Caco-2 (cell line): ENCODE measurements at places on chromosomes 1 and 21. TPM values are rescaled to one million over a fixed set of nuclear protein-coding genes. Genes with fewer than 3 reads are reported as not detected.
A peak's percentile ranks its signal among the peaks of the same experiment; 100 is the strongest.

TIMM17A gene
- total RNA-seq: 63.7 and 64.1 TPM in 2 replicates

- no peaks in the 10 kb centered on the region for H3K27me3 ChIP-seq
- no peaks in the 10 kb centered on the region for H3K4me1 ChIP-seq
- no peaks in the 10 kb centered on the region for H3K36me3 ChIP-seq
- no peak for DNase-seq
- no peak overlapping the region for H3K4me3 ChIP-seq
Measured at GRCh38 chr1:83077411-83077810, 921.5 kb downstream of the TTLL7 start.

- H3K36me3 ChIP-seq: no peaks in the 10 kb centered on the region
- no peak for DNase-seq
- H3K27me3 ChIP-seq: no peaks in the 10 kb centered on the region
- H3K4me3 ChIP-seq: no peak overlapping the region
Measured at GRCh38 chr1:118085365-118085764, 99.7 kb downstream of the SPAG17 start.

TNNT2 gene
- 5.9 and 7.3 TPM in 2 replicates for total RNA-seq

GRCh38 chr1:33424610-33425009 lies 6.3 kb downstream of the PHC2 start:
- no peak overlapping the region for H3K27ac ChIP-seq
- no peak overlapping the region for H3K4me3 ChIP-seq
- DNase-seq: no peak
- no peaks in the 10 kb centered on the region; the same call in 1 of the 2 replicates for H3K4me1 ChIP-seq
- H3K27me3 ChIP-seq: no peaks in the 10 kb centered on the region

DNA sequence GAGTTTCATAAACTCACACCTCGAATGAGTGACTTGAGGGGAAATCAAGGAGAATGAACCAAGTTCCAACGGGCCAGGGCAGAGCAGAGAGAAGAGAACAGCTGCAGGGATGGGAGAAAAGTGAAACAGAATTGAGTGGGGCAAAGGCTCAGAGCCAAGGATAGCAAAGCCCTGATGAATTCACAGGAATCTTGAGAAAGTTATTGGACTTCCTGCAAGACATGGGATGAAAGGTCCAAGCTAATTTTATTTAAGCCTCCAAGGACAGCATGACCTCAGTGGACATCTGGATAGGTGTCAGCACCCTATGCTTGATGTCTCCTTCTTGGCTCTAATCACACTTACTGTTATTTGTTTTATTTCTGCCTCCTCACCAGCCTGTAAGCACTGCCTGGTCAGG lies 43.0 kb upstream of the RAVER2 start:
- H3K4me3 ChIP-seq: no peak overlapping the region
- DNase-seq: no peak
- H3K4me1 ChIP-seq: no peaks in the 10 kb centered on the region
- no peak overlapping the region for H3K27ac ChIP-seq
- no peaks in the 10 kb centered on the region for H3K27me3 ChIP-seq

GRCh38 chr21:28883931-28884330 lies 108.7 kb downstream of the LTN1 start:
- no peak for DNase-seq
- no peaks in the 10 kb centered on the region for H3K36me3 ChIP-seq
- peak overlapping the region; percentile 10; the same call in 1 of the 2 replicates for H3K4me3 ChIP-seq
- H3K4me1 ChIP-seq: 0 out of 2 replicates have a peak, but pooled peaks cover 8% of the 10 kb centered on the region
- no peaks in the 10 kb centered on the region for H3K27me3 ChIP-seq

GBP7 gene
- total RNA-seq: not detected in 2 replicates

- H3K4me1 ChIP-seq: peaks cover 47% of the 10 kb centered on the region
- H3K27ac ChIP-seq: no peak overlapping the region
- no peaks in the 10 kb centered on the region for H3K27me3 ChIP-seq
- no peaks in the 10 kb centered on the region; the same call in 1 of the 2 replicates for H3K36me3 ChIP-seq
Measured at GRCh38 chr21:41600556-41600955, 92.6 kb upstream of the TMPRSS2 start.

DNA sequence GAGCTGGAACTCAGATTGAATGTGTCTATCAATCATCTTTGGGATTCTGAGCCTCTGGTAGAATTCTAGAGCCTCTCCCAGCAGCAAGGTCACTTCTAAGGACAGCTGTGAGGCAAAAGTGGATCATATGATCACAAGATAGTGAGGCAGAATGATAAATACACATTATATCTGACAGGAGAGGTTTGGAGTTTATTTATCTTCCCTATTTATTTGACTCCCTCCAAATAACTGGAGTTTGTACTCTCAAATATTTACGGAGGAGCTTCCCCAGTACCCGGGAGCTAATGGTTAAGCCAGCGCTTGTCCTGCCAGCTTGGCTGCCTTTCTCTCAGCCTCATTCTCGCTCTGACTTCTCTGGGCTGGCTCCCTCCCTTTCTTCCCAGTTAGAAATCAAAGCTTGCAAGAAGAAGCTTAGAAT lies 2.3 kb downstream of the HMGCS2 start:
- peaks cover 60% of the 10 kb centered on the region for H3K4me1 ChIP-seq
- no peaks in the 10 kb centered on the region for H3K27me3 ChIP-seq
- H3K36me3 ChIP-seq: peaks cover 6% of the 10 kb centered on the region
- peak; percentile 65 for DNase-seq
- peak overlapping the region; percentile 37 for H3K4me3 ChIP-seq

GRCh38 chr1:221777431-221778072 lies 35.7 kb upstream of the DUSP10 start:
- no peaks in the 10 kb centered on the region for H3K27me3 ChIP-seq
- DNase-seq: no peak
- H3K36me3 ChIP-seq: no peaks in the 10 kb centered on the region
- no peak overlapping the region for H3K27ac ChIP-seq
- H3K4me1 ChIP-seq: 0 out of 2 replicates have a peak, but pooled peaks cover 8% of the 10 kb centered on the region
- no peak overlapping the region for H3K4me3 ChIP-seq

- no peak for DNase-seq
- H3K27ac ChIP-seq: no peak overlapping the region
- H3K36me3 ChIP-seq: no peaks in the 10 kb centered on the region
- H3K27me3 ChIP-seq: no peaks in the 10 kb centered on the region
Measured at GRCh38 chr1:3441410-3441847, 13.0 kb upstream of the ARHGEF16 start.

TINAGL1 gene
- 89.3 and 101 TPM in 2 replicates for total RNA-seq

DNA sequence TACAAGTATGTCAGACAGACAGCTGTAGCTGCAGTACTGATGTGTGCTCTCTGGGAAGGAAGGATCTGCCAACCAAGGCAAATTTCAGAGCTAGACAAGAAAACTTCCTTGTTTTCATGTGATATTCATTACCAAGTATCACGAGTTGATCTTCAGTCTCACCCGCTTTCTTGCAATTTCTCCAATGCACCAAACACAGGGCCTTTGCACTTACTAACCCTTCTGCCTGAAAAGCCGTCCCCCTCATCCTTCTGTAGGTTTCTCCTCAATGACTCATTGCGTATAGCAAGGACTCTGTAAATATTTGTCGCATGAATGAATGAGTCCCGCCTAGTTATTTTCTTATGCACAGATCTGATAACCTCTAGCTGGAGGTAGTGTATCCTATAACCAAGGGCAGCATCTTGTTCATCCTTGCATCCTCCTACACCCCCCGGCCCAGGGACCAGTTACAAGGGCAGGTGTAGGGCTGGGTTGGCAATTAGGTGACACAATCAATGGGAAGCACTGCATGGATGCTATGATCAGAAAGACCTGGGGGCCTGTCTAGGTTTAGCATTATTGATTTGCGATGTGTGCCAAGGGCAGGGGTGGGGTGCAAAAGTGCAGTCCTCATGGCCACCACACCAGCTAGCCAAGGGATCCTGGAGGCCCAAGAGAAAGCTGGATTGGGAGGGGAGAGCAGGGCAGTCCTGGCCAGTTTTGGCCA lies 51.4 kb upstream of the GPR157 start:
- H3K27me3 ChIP-seq: no peaks in the 10 kb centered on the region
- H3K27ac ChIP-seq: no peak overlapping the region
- H3K4me3 ChIP-seq: peak overlapping the region; percentile 75
- H3K36me3 ChIP-seq: peaks cover 1% of the 10 kb centered on the region

DNA sequence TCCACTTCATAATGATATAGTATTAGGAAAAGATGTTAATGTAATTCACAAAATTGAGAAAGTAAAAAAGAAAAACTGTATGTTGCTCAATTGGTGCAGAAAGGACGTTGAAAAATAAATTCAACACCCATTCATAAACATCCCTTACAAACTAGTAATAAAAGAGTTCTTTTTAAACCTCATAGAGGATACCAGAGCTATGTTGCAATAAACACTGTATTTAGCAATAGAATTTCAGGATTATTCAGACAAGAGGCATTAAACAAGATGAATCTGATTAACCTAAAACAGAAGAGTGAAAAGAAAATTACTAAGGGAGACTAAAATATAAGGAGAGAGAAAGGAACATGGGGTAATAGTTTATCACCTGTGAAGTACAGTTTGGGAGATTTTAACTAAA lies 154.8 kb downstream of the NTPCR start:
- H3K27ac ChIP-seq: no peak overlapping the region
- no peaks in the 10 kb centered on the region for H3K36me3 ChIP-seq
- DNase-seq: no peak
- no peak overlapping the region for H3K4me3 ChIP-seq

GRCh38 chr1:38207275-38207674 lies 160.7 kb upstream of the POU3F1 start:
- H3K27ac ChIP-seq: no peak overlapping the region
- H3K27me3 ChIP-seq: no peaks in the 10 kb centered on the region
- no peaks in the 10 kb centered on the region for H3K36me3 ChIP-seq
- no peaks in the 10 kb centered on the region for H3K4me1 ChIP-seq

GRCh38 chr1:225818229-225818628 lies 8.3 kb downstream of the EPHX1 start:
- peaks cover 11% of the 10 kb centered on the region for H3K4me1 ChIP-seq
- DNase-seq: no peak
- H3K27ac ChIP-seq: no peak overlapping the region
- no peak overlapping the region for H3K4me3 ChIP-seq

EVA1B gene
- 4.1 and 5.5 TPM in 2 replicates for total RNA-seq

GRCh38 chr1:39973503-39974135 lies 18.7 kb downstream of the MFSD2A start:
- no peaks in the 10 kb centered on the region for H3K36me3 ChIP-seq
- H3K4me1 ChIP-seq: peaks cover 3% of the 10 kb centered on the region; the same call in 1 of the 2 replicates
- peak; percentile 67 for DNase-seq
- H3K27me3 ChIP-seq: no peaks in the 10 kb centered on the region
- no peak overlapping the region for H3K27ac ChIP-seq

GUK1 gene
- total RNA-seq: 73.6 and 74.4 TPM in 2 replicates

DNA sequence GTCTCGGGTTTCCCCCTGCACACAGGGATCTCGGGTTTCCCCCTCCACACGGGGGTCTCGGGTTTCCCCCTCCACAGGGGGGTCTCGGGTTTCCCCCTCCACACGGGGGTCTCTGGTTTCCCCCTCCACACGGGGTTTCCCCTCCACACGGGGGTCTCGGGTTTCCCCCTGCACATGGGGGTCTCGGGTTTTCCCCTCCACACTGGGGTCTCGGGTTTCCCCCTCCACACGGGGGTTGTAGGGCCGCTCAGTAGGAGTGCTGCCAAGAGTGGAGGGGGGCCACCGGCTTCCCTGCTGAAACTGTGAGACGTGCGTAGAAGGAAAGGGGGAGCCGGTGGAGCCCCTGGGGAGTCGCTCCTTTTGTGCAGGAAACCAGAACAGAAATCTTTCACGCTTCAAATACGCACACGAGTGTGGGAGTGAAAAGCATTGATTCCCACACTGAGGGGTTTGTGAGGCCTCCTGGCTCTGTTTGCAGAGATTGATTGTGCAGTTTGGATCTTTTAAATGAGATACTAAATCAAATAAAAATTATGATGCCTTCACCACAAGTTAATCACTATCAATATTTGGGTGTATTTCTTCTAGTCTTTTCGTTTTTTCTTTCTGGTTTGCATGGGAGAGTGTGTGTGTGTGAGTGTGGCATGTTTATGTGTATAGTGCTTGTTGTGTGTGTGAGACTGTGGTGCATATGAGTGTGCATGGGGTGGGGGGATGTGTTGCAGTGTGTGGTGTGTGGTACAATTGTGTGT lies 54.3 kb upstream of the TRAPPC10 start:
- no peak overlapping the region for H3K27ac ChIP-seq
- no peak overlapping the region for H3K4me3 ChIP-seq
- no peaks in the 10 kb centered on the region for H3K36me3 ChIP-seq
- no peak for DNase-seq
- 0 out of 2 replicates have a peak, but pooled peaks cover 7% of the 10 kb centered on the region for H3K4me1 ChIP-seq

- H3K27ac ChIP-seq: no peak overlapping the region
- H3K4me3 ChIP-seq: no peak overlapping the region
- DNase-seq: no peak
- no peaks in the 10 kb centered on the region for H3K27me3 ChIP-seq
- H3K36me3 ChIP-seq: no peaks in the 10 kb centered on the region
Measured at GRCh38 chr21:35909456-35910223, 150.7 kb downstream of the SETD4 start.

CFHR2 gene
- not detected in 2 replicates for total RNA-seq

PLA2G4A gene
- 2.0 and 3.4 TPM in 2 replicates for total RNA-seq

DNA sequence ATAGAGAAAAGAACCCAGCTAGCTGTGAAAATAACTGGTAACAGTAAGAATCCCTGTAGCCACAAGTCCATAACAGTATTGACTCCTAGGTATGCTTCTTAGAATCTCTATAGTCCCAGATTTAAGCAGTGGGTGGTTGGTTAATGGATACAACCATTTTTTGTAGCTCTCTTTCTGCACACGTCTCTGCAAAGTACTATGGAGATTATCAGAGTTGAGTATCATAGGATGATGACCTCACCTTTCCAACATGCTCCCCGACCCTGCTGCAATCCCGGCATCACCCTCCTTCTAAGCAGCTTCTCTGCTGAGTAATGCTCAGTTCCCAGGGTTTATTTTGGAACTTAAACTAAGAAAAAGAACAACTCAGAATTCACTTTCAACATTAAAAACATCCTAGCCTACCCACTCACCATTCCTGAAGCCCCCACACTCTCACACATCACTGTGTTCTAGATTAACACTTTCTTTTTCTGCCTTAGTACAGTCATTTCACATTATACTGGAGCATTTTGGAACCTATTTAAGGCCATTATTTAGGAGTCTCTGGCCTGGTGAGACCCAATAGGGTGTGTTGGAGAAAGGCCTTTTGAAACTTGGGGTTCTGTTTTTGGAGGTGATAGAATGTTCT lies 2.7 kb downstream of the MLLT11 start:
- no peak overlapping the region for H3K4me3 ChIP-seq
- H3K27me3 ChIP-seq: no peaks in the 10 kb centered on the region
- H3K4me1 ChIP-seq: peaks cover 6% of the 10 kb centered on the region
- DNase-seq: no peak
- H3K36me3 ChIP-seq: no peaks in the 10 kb centered on the region

FCGR1A gene
- not detected in 2 replicates for total RNA-seq

- DNase-seq: no peak
- no peak overlapping the region for H3K4me3 ChIP-seq
- no peaks in the 10 kb centered on the region; the same call in 1 of the 2 replicates for H3K27me3 ChIP-seq
- no peaks in the 10 kb centered on the region for H3K4me1 ChIP-seq
Measured at GRCh38 chr1:152679459-152679858, 4.4 kb downstream of the LCE2C start.

HFM1 gene
- total RNA-seq: 0.26 and 0.48 TPM in 2 replicates

OR6N1 gene
- not detected in 2 replicates for total RNA-seq

DNA sequence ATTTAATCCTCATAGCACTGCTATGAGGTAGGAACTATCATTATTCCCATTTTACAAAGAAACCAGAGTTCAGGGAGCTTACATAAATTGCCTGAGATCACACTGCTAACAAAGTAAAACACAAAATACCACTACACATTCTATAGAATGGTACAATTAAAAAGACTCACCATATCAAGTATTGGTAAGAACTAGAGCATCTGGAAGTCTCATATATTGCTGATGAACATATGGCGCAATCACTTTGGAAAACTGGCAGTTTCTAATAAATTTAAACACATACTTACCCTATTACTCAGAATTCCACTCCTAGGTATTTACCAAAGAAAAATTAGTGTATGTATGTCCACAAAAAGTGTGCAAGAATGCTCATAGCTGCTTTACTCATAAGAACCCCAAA lies 261.5 kb downstream of the RRAGC start:
- H3K4me3 ChIP-seq: no peak overlapping the region
- H3K27ac ChIP-seq: no peak overlapping the region
- no peaks in the 10 kb centered on the region for H3K4me1 ChIP-seq
- DNase-seq: no peak
- no peaks in the 10 kb centered on the region for H3K27me3 ChIP-seq
